ENCODE measurements at places on chromosomes 7 and 10.

DNA sequence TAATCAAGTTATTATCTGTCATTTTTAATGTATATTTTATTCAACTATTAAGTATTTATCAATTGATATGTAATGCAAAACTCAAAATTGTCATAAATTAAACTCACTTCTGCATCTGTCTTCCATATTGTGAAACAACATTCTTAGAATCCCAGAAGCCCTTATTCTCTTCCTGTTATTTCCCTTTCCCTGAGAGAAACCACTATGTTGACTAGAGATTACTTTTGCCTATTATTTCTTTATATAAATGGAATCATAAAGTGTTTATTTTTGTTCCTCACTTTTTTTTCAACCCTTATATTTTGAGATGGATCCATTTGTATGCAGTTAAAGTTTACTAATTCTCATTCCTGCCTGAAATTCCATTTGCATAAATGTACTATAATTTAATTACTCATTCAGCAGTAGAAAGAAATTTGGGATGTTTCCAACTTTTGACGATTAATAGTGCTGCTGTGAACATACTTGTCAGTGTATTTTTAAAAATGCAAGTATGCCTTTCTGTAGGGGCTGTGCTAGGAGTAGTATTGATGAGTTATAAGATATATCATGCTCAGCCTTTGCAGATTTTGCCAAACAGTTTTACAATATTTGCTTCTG lies 211.2 kb downstream of the SEMA3D start:
- DNase-seq = no peak

- DNase-seq = no peak
Measured at GRCh38 chr7:71221549-71221948, 89.6 kb downstream of the GALNT17 start.

DNA sequence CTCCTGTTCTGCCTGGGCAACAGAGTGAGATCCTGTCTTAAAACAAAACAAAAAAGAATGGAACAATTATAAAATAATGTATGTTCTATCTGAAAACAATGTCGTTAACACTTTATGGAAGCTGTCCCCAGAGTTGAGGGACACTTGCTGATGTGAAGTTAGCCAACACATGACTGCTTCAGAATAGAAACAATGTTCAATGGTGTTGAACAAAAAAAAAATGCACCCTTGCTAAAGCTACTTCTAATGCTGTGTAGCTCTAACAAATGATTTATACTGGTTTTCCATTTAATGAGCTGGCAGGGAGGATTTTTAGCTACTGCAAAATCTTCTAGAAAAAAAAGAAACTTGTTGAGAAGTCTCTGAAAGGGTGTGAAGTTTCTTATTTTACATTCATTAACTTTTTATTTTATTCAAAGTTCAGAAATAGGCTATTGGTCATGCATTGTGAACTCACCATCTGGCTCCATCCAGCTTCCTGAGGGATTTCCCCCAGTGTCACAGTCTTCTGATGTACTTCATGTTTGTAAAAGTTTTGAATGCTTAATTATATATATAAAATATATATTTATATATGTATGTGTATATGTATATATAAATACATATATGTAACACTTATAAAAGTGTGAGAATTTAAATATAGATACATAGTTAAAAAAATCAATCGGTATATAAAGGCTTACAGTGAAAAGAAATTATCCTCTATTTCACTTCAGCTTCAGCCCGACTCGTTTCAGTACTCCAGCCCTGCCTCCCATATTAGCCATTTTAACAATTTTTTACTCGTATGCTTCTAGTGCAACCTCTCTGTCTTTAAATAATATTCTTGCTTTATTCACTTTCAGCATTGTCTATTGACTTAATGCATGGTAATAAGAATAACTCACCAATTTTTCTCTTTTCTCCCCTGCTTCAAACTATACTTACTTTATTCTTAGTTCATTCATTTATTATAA lies 35.0 kb downstream of the HDAC9 start:
- DNase-seq = no peak

- DNase-seq = no peak
Measured at GRCh38 chr10:13842117-13842516, 255.4 kb downstream of the PRPF18 start.

- peak; percentile 76 for DNase-seq
Measured at GRCh38 chr10:44959247-44960087, at the start of gene RASSF4. Gene RASSF4 (plus strand): TSS chr10:44959802. CDS start chr10:44970203, 10,401 bp downstream.

GRCh38 chr10:63520500-63521415 lies at the start of gene REEP3:
Gene REEP3 (plus strand): TSS chr10:63521401. CDS start chr10:63521546, 145 bp downstream.
- peak; percentile 85 for DNase-seq

Data from HL-60 (cell line).